Nucleus accumbens (tissue), 56 donors: ENCODE measurements at places on chromosomes 4 and X.

DNA sequence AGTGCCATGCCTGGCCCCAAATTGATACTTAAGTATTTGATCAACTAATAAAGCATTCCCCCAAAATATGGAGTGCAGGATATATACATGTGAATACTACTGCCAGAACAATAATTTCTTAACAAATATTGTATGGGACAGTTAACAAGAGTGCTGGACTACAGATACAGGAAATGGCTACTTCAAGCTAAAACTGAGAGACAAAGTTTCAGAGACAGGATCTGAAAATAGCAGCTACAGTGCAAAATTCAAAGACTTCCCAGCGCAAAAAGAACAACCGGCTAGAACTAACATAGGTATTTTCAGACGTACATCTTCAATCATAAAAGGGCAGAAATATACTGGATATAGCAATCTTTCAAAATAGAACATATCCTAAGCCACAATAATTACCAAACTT lies 6.3 kb downstream of the ATRX start:
- DNase-seq, result no peak

- no peak for DNase-seq
Observed at GRCh38 chr4:106201373-106201772, 114.6 kb downstream of the TBCK start.

DNA sequence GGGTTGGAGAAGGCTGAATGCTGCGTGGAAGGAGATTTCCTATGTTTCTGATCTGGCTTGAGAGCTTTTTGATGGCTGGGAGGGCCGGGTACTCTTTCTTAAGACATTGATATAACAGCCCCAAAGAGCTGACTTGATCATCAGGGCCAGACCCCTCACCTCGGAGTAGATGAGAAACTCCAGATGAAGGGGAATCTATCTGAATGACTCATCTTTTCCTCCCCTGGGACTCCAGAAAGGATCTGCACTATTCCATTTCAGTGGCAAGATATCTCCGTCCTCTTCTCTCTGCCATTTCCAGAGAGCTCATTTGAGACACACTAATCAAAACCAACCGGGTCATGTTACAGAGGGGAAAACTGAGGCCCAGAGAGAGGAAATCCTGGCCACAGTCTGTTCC lies 92.9 kb upstream of the MSX1 start:
- DNase-seq, result no peak

GRCh38 chr4:85700362-85700761 lies 225.4 kb downstream of the ARHGAP24 start:
- no peak for DNase-seq

DNA sequence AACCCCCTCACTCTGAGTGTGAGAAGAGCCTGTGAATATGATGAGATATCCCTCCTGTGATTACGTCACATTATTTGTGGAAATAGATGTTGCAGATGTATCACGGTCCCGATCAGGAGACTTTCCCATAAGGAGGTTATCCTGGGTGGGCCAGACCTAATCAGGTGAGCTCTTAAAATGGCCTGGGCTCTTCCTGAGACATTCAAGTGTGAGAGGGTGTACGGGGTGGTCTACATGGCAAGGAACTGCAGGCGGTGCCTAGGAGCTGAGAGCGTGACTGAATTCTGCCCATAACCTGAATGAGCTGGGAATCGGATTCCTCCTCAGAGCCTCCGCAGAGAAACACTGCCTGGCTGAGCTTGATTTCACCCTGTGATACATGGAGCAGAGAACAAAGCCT lies 12.9 kb upstream of the CENPVL1 start:
- DNase-seq, result no peak

DNA sequence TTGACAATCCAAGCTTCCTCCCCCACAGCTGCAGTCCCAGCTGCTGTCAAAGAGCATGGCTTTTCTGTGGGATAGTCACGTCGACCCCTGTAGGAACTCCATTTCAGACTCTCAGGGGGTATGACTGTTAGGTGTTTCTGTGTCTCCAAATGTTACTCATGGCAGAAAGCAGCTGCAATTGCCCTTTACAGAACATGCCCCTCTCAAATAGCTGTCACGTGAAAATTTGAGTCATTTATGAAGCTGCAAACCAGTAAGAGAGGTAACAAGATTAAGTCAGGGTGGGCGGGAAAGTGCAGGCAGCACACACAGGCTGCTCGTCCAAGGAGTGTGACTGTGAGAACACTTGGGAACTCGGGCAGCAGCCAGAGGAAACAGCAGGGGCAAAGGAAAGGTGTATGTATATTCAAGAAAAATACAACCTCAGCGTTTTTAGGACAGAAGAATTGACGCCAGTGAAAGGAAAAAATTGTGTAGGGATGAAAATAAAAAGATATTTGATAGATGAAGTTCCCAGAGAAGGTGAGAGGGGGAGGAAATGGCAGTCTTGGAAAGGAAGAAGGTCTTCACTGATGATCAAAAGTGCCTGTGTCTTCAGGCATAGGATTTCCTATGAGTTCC lies 66.5 kb upstream of the TMEM184C start:
- DNase-seq, result no peak

DNA sequence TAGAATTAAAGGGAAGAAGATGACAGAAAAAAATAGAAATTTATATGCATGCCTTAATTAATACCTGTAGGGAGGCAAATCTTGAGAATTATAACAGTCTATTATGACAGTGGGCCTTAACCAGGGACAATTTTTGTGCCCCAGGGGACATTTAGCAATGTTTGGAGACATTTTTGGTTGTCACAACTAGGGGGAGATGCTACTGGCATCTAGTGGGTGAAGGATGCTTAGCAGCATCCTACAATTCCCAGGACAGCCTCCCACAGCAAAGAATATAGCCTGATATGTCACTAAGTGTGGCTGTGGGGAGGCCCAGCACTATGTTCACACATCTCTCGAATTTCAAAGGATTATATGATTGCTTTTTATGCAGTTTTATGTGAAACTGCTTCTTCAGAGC lies 10.5 kb downstream of the GPR82 start:
- no peak for DNase-seq

- no peak for DNase-seq
Observed at GRCh38 chr4:8913121-8913857, 41.6 kb upstream of the HMX1 start.

DNA sequence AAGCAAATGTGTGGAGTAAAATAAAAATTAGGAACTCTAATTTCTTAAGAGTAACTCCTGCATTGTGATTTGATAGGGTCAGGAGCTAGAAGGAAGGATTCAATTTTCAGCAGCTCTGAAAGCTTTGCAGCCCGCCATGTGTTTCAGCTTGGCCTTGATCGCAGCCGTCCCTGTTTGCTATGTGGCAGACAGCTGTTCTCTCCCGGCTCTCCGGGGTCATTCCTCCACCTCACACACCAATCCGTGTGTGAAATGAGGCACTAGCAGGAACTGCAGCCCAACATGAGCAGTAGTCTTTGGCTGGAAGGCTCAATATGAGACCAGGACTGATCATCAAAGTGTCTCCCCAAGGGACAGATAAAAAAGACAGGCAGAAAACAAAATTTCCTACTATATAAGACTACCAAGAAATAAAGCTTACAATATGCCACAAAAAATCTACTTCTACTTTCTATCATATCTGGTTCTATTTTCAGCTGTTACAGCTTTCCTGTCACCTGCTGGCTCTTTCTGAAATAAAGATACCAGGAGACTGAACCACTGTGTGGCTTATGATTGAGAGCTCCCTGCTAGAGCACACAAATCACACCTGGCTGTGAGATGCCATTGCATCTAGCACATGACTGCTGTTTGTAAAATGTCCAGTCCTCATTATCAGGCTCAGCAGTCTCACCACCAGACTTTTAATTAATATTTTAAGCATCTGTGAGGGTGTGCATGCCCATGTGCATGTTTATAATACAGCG lies 44.1 kb upstream of the SEC24B start:
- no peak for DNase-seq

DNA sequence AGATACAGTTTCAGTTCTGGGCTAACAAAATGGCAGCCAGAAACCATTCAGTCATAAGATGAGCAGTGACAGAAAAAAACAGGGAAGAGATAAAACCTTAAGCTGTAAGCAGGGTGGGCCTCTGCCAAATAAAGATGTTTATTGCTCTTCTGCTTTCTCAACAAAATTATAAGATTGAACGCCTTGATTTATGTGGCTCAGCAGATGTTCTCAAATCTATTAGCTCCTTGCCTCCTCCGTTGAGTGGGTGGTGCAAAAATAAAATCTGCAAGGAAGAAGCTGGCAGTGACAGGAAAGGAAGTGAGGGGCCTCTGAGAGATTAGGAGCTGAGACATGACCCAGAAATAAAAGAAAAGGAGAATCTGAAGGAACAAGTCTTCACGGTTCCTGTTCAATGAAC lies 206.6 kb downstream of the PTTG2 start:
- no peak for DNase-seq

DNA sequence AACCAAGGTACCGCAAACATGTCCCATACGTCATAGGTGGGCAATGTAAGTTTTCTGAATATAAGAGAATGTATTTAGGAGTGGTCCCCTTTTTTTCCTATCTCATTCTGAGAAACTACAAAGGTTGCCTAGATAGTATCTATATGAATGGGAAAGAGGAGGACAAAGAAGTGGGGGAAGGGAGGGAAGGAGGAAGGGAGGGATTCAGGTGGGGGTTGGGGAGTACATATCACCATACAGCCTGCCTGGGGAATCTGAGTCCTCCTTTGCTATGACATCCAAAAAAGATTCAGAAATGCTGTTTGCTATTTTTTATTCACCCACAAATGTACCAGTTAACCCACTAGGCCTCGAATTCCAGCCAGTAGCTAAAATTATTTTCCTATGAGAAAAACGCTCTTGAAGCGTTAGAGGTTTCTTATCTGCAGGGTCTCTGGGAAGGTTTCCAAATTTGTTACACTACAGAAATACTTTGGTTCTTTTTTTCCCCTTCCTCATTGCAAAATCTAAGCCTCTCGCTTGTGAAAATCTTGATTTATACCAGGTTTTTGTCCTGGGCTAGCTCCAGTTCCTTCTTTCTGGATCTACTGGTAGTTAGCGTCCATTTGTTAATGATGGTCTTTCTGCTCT lies 212.9 kb downstream of the NSUN7 start:
- DNase-seq, result no peak

DNA sequence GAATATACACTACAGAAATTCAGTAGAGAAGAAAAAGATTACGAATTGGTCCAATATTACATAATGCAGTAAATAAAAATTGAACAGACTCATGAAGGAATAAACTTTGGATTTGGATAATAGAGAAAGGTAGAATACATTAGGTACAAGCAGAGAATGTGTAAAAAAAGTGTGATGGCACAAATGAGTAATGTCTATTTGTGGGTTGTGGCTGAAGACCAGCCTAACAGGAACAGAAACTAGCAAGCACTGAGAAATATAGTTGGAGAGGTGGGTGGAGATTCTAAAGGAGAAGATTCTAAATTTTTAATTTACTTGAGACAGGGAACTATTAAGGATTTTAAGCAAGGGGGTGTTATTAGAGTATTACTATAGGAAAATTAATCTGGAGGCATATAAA lies 15.2 kb upstream of the CLOCK start:
- DNase-seq, result no peak

DNA sequence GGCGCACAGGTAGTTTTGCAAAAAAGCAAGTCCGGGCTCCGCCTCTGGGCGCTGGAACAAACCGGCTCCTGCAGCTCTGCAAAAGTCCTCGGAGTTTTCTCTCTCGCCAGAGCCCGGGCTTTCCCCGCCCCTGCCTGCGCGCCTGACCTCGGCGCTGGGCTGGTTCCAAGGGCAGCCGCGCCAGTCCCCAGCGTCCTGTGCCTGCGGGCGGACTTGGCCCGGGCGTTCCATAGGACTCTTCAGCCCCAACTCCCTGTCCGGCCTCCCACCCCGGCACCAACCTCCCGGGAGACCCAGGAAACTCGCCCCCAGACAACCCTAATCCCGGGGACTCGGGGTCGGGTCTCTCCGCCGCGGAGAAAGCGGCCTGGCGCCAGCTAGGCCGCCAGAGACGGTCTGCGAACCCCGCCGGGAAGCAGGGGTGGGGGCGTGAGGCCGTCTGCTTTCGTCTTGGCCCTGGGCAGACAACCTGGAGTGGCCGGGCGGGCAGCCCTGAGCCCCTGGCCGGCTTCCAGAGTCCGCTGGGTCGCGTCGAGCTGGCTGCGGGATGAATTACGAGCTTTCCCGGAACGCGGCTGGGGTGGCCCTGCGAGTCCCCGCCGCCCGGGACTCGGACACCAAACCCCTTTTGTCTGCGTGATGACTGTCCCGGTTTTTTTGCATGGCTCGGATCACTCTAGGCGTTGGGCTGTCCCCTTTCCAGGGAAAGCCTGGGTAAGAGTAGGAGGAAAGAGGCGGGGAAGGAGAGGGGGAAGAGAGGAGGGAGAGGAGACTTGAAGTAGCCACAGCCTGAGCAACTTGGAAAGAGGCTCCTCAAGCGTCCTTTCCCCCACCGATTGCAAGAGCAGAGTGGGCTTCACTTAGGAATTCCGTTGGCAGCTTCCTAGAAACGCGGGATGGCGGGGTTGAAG lies 916 bp downstream of the MXRA5 start:
- DNase-seq, result no peak

DNA sequence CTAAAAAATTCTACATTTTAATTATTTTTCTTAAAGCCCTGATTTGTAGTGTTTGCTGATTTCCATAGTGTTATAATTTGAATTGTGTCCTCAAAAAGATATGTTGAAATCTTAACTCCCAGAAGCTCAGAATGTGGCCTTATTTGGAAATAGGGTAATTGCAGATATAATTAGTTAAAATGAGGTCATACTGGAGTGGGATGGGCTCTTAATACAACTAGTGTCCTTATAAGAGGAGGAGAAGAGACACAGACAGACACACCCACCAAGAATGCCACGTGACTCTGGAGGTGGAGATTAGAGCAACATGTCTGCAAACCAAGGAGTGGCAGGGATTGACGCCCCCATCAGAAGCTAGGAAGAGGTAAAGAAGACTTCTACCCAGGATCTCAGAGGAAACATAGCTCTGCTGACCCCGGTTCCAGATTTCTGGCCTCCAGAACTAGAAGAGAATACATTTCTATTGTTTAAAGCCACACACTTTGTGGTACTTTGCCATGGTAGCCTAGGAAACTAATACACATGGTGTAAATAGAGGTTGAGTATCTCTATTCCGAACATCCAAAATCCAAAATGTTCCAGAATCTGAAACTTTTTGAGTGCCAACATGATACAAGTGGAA lies 70.5 kb upstream of the IRF2 start:
- no peak for DNase-seq

- no peak for DNase-seq
Observed at GRCh38 chrX:55342533-55343501, 78.1 kb upstream of the PAGE3 start.

- DNase-seq, result no peak
Observed at GRCh38 chr4:3418029-3418762, 23.6 kb upstream of the HGFAC start.

DNA sequence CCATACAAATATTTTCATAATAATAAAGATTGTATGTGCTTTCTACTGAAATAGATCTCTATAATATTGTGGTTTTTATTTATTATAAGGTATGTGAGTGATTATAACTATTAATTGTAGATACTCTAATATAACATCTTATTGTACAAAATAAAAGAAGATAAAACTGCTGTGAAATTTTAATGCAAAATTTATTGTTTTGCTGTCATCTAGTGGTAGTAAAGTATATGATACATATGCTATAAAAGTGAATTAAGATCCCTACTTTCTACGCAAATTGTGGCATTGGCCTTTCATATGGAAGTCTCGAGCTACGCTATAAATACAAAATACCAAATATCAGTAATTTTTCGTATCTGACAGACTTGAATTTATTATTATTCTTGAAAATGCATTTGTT lies 19.3 kb downstream of the YIPF7 start:
- DNase-seq, result no peak

GRCh38 chr4:17480210-17480927 lies 31.5 kb downstream of the QDPR start:
- no peak for DNase-seq
